ENCODE measurements at places on chromosomes 5 and 9.

- H3K27me3 ChIP-seq = peaks cover 29% of the 10 kb centered on the region
- no peak within 1 kb of the TSS for H3K4me3 ChIP-seq
- no peaks in the 10 kb centered on the region for H3K36me3 ChIP-seq
- H3K27ac ChIP-seq = no peak within 1 kb of the TSS
- H3K4me1 ChIP-seq = peaks cover 16% of the 10 kb centered on the region
- DNase-seq = peak; percentile 6
Observed at GRCh38 chr9:68704814-68705530, at the start of gene PIP5K1B. Gene PIP5K1B (plus strand): TSS chr9:68705240. CDS start chr9:68822615, 117,375 bp downstream.

- H3K36me3 ChIP-seq = no peaks in the 10 kb centered on the region
- no peak overlapping the region for H3K27ac ChIP-seq
- DNase-seq = no peak
Observed at GRCh38 chr9:79403495-79403894, 168.3 kb upstream of the TLE4 start.

DNA sequence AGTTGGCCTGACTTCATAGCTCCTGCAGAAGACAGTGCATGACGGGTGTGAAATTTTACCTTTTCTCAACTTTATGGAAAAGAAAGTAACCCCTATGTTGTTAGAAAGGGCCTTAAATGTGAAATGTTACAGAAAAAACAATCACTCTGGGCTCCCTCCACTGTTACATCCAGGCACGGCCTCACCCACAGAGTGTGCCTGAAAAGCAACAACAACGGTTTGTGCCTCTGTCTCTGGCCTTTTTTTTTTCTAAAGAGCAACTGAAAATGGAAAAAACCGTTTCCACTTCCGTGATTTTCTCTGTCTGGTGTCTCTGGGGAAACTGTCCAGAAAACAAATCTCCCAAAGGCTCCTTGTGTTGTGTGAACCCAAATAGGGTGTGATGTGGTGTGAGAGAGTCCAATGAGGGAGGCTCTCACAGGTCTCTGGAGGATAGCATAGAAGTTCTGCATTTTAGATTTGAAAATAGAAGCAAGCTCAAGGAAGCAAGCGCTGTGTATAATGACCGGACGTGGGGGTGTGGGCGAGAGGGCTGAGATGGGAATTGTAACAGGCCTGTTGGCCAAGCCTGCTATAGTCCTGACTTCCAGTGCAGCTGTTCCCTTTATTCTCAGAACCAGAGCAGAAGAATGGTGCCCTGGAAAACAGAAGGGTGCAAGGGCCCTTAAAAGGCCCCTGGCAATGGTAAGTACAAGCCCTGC, 221.8 kb upstream of the TUT7 start:
- H3K27ac ChIP-seq = no peak overlapping the region
- DNase-seq = no peak
- H3K4me1 ChIP-seq = no peaks in the 10 kb centered on the region

DNA sequence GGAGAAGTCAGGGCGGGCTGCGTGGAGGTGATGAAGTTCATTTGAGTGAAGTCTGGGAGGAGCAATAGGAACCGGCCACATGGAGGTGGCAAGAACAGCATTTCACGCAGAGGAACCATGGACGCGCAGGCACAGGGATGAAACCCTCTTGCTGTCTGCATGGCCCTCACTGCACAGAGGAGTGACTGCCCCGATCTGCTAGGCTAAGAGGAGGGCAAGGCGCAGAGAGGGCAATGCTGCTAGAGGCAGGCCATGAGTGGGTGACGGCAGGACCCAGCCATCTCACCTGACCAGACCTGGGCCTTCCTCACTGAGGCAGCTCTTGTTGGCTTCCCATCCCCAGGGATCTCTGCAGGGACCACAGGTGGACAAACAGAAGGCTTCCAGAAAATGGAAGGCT, 90.3 kb downstream of the BARX1 start:
- no peaks in the 10 kb centered on the region for H3K36me3 ChIP-seq
- peaks cover 47% of the 10 kb centered on the region for H3K27me3 ChIP-seq
- no peak overlapping the region for H3K27ac ChIP-seq
- DNase-seq = no peak
- no peaks in the 10 kb centered on the region for H3K4me1 ChIP-seq
- H3K4me3 ChIP-seq = no peak overlapping the region

GRCh38 chr9:137900584-137901310, 23.2 kb downstream of the CACNA1B start:
- no peak overlapping the region for H3K4me3 ChIP-seq
- no peaks in the 10 kb centered on the region for H3K4me1 ChIP-seq
- no peaks in the 10 kb centered on the region for H3K36me3 ChIP-seq
- no peak for DNase-seq
- H3K27me3 ChIP-seq = peaks cover 44% of the 10 kb centered on the region
- H3K27ac ChIP-seq = no peak overlapping the region

- DNase-seq = no peak
- no peaks in the 10 kb centered on the region for H3K36me3 ChIP-seq
- H3K27me3 ChIP-seq = no peaks in the 10 kb centered on the region
- H3K4me1 ChIP-seq = no peaks in the 10 kb centered on the region
- H3K4me3 ChIP-seq = no peak overlapping the region
- no peak overlapping the region for H3K27ac ChIP-seq
Observed at GRCh38 chr9:122403381-122404000, 32.7 kb downstream of the PTGS1 start.

GRCh38 chr9:96441798-96442445, 8.0 kb upstream of the HABP4 start:
- H3K36me3 ChIP-seq = no peaks in the 10 kb centered on the region
- no peaks in the 10 kb centered on the region for H3K27me3 ChIP-seq
- H3K4me3 ChIP-seq = no peak overlapping the region
- H3K4me1 ChIP-seq = no peaks in the 10 kb centered on the region
- no peak for DNase-seq

DNA sequence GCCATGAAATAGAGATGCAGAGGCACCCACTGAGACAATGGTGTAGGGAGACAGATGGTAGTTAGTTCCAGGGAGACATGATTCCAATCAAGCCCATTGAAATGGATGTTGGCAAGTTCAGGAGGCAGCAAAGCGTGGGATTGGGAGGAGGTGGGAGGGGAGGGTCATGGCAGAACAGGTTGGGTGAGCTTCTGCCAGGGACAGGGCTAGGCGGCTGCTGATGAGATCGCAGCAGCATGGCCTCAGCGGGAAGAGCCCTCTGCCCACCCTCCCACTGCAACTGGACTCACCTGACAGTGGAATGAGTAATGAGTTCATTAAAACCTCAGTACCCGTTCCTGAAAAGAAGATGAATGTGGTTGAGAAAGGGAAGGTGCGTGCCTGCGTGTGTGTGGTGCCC, 418.2 kb downstream of the CDK5RAP2 start:
- DNase-seq = no peak
- H3K27ac ChIP-seq = no peak overlapping the region
- no peaks in the 10 kb centered on the region for H3K36me3 ChIP-seq
- no peaks in the 10 kb centered on the region for H3K27me3 ChIP-seq
- no peaks in the 10 kb centered on the region for H3K4me1 ChIP-seq
- H3K4me3 ChIP-seq = no peak overlapping the region

DNA sequence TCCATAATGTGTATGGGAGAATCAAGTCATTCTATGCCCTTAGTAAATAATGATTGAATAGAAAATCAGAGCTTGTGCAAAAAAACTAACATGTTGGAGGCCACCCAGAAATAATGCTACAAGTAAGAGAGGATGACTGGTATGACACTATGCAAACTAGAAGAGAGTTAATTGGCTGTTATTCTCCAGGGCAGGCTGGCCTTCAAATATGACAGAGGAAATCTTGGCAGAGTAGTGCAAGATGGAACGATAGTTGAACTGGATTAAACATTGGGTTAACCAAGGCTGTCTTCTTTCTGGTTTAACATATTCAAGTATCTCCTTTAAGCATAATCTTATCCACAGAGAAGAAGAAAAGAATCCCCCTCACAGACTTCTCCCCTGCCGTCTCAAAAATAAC, 196.1 kb downstream of the MPDZ start:
- no peak overlapping the region for H3K27ac ChIP-seq
- H3K4me3 ChIP-seq = no peak overlapping the region
- H3K4me1 ChIP-seq = no peaks in the 10 kb centered on the region

- DNase-seq = no peak
- peaks cover 49% of the 10 kb centered on the region for H3K27me3 ChIP-seq
- H3K27ac ChIP-seq = no peak overlapping the region
- no peaks in the 10 kb centered on the region for H3K36me3 ChIP-seq
Observed at GRCh38 chr9:135152614-135153334, 65.3 kb downstream of the OLFM1 start.

GRCh38 chr5:64487283-64487682, 18.5 kb upstream of the RGS7BP start:
- DNase-seq = no peak
- no peak overlapping the region for H3K27ac ChIP-seq
- no peaks in the 10 kb centered on the region for H3K27me3 ChIP-seq
- H3K4me1 ChIP-seq = no peaks in the 10 kb centered on the region

DNA sequence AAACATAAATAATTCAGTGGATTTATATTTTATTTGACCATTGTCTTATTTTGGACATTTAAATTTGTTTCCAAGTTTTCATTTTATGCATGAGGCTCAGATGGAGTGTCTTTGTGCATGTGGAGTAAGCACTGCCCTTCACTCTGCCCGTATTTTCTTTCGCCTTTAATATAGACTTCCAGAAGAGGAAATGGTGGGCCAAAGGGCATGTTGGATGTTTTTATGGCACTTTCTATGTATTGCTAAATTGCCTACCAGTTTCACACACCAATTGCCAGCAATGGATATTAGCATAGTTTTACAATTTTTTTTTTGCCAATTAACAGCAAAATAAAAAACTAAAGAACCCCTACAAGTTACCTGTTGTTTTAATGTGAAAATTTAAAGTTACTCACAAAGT, 38.4 kb downstream of the ZSWIM6 start:
- H3K27me3 ChIP-seq = no peaks in the 10 kb centered on the region
- no peaks in the 10 kb centered on the region for H3K36me3 ChIP-seq
- no peaks in the 10 kb centered on the region for H3K4me1 ChIP-seq
- no peak for DNase-seq

DNA sequence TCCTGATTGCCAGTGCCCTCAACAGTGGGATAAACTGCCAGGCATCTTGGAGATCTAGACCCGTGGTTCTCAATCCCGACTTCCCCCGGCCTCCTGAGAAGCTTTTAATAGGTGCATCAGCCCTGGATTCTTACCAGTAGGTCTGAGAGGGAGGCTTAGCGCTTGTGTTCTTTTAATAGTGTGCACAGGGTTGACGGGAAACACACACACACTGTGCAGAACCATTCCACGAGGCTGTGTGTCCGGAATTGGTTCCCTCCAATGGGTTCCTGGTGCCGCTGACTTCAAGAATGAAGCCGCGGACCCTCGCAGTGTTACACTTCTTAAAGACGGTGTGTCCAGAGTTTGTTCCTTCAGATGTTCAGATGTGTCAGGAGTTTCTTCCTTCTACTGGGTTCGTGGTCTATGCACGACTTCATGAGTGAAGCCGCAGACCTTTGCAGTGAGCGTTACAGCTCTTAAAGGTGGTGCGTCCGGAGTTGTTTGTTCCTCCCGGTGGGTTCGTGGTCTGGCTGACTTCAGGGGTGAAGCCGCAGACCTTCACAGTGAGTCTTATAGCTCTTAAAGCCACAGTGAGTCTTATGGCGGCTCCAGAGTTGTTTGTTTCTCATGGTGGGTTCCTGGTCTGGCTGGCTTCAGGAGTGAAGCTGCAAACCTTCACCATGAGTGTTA, 46.6 kb upstream of the PRSS3 start:
- DNase-seq = peak; percentile 33
- H3K4me3 ChIP-seq = peak overlapping the region; percentile 43
- H3K4me1 ChIP-seq = peaks cover 35% of the 10 kb centered on the region
- no peaks in the 10 kb centered on the region for H3K27me3 ChIP-seq

GRCh38 chr9:99368341-99369326, 146.6 kb downstream of the SEC61B start:
- DNase-seq = no peak
- no peak overlapping the region for H3K27ac ChIP-seq
- no peaks in the 10 kb centered on the region for H3K4me1 ChIP-seq
- peaks cover 37% of the 10 kb centered on the region for H3K27me3 ChIP-seq
- H3K36me3 ChIP-seq = no peaks in the 10 kb centered on the region

- peaks cover 37% of the 10 kb centered on the region for H3K27me3 ChIP-seq
- no peak overlapping the region for H3K27ac ChIP-seq
- no peak for DNase-seq
- no peaks in the 10 kb centered on the region for H3K36me3 ChIP-seq
- peaks cover 22% of the 10 kb centered on the region for H3K4me1 ChIP-seq
- H3K4me3 ChIP-seq = peak overlapping the region; percentile 55
Observed at GRCh38 chr9:137130176-137130755, 8.7 kb upstream of the GRIN1 start.

DNA sequence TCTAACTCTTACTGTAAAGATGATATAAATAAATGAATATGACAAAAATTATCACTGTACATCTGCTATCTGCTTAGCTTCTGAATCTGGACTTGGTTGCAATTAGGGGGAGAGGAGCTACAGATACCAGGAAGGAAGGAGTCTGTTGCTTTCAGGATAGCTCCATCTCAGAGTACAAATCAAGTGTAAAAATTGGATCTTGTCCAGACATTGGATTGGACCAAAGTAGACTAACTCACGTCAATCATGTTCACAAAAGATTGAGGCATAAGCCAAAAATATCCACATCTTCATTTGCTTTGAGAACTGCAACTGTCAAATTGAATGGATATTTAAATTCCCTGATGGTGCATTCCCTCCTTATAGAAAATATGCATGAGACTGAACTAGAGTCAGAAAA, 8.8 kb upstream of the OR1Q1 start:
- no peaks in the 10 kb centered on the region for H3K4me1 ChIP-seq
- no peaks in the 10 kb centered on the region for H3K36me3 ChIP-seq
- peaks cover 4% of the 10 kb centered on the region for H3K27me3 ChIP-seq
- no peak for DNase-seq
- H3K4me3 ChIP-seq = no peak overlapping the region

- H3K27me3 ChIP-seq = no peaks in the 10 kb centered on the region
- no peak for DNase-seq
- no peak overlapping the region for H3K4me3 ChIP-seq
- H3K4me1 ChIP-seq = no peaks in the 10 kb centered on the region
Observed at GRCh38 chr5:161562446-161562845, 15.9 kb upstream of the GABRB2 start.

GRCh38 chr9:94056442-94056974, 27.8 kb upstream of the PTPDC1 start:
- no peaks in the 10 kb centered on the region for H3K36me3 ChIP-seq
- H3K4me1 ChIP-seq = no peaks in the 10 kb centered on the region
- no peak for DNase-seq
- no peaks in the 10 kb centered on the region for H3K27me3 ChIP-seq

DNA sequence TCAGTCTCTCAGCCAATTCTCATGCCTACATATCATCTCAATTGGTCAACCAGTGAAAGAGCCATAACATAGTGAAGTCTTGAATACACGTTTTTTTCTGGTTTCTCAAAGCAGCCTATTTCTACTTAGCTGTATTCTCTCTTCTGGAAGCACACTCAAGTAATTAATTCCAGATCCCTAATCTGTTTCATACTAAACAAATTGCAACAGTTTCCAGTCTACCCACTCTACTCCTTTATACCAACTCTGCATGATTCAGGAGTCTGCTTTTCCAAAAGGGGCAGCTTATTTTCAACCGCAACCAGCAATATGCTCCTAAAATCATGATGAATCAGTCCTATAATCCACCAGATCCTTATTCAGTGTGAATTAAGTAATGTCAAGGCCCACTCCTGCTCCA, 211.7 kb downstream of the TLE1 start:
- no peaks in the 10 kb centered on the region for H3K27me3 ChIP-seq
- H3K36me3 ChIP-seq = no peaks in the 10 kb centered on the region
- no peaks in the 10 kb centered on the region for H3K4me1 ChIP-seq
- H3K27ac ChIP-seq = no peak overlapping the region
- no peak overlapping the region for H3K4me3 ChIP-seq
- DNase-seq = no peak
